ENCODE measurements at places on chromosomes 5 and 9.

- DNase-seq = no peak
These were observed 22.1 kb downstream of the XRCC4 start for GRCh38 chr5:83099445-83099844.

DNA sequence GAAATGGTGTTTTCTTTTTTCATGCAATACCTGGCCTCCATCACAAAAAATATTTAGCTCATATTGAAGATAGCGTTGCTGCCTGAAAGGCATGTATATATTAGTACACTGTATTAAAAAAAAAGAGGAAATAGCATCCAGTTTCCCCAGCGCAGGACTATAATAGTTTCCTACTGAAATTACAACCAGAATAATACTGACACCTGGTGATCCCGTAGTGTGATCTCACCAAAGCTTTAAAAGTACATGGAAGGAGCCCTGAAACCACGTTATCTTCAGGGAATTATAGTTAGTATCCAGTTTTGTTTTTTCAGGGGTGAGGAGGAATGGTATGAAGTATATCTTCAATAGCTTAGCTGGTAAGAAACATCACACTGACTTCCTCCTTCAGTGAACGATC lies 264.9 kb downstream of the CD180 start:
- no peak for DNase-seq

GRCh38 chr5:14465776-14466175 lies 115.8 kb upstream of the OTULINL start:
- no peak for DNase-seq

DNA sequence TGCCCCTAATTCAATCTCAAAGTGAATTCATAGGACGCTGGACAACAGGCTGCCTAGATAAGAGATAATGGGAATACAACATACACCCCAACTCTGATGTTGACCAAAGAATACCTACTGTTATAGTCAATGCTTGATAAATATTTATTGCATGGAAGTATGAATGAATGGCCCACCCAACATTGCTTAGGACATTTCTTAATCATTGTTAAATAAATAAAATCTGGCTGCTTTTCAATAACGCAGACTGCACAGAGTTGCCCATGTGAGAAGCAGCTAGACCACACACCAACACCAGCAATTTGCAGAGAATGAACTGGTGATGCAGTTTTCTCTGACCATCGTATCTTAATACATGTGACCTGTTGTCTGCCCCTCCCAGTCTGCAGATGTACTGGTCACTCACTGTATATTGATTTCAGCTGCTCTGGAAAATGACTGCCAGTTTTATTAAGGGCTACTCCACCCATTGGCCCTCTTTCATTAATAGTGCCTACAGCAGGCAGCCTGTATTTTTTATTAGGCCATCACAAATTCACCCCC lies 236.2 kb upstream of the WWC1 start:
- no peak for DNase-seq

GRCh38 chr5:128334010-128334716 lies 203.9 kb downstream of the FBN2 start:
- no peak for DNase-seq

DNA sequence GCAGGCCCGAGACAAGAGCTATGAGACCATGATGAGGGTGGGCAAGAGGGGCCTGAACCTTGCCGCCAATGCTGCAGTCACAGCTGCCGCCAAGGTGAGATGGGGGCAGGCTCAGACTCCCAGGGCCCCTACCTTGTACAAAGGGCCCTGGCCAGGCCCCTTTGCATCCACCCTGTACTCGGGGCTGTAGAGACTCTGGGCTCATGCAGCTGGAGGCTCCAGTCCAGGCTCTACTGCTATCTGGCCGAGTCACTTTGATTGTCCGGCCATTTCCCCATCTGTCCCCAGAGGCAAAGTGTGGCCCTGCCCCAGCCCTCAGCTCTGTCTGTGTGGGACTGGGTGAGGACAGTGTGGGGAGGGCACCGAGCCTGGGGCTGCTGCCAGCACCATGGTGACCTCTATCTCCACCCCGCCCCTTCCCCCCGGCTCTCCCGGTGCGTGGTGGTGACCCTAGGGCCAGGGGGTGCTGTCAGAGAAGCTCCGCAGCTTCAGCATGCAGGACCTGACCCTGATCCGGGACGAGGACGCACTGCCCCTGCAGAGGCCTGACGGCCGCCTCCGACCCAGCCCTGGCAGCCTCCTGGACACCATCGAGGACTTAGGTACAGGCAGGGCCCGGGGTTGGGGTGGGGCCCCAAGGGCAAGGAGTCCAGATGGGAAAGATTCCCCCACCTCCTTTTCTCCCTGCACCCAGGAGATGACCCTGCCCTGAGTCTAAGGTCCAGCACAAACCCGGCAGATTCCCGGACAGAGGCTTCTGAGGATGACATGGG lies 6.1 kb downstream of the REEP2 start:
- no peak for DNase-seq

DNA sequence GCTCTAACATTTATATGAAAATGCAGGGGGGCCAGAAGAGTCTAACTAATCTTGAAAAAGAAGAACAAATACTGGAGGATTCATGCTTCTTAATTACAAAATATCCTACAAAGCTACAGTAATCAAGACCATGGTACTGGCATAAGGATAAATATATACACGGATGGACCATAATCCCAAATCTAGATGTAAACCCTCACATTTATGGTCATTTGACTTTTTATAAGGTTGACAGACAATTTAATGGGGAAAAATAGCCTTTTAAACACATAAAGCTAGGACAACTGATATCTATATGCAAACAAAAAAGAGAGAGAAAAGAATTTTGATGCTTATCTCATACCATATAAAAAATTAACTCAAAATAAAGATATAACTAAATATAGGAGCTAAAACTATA lies 55.9 kb downstream of the YIPF5 start:
- no peak for DNase-seq

GRCh38 chr5:158841481-158842276 lies 258.0 kb downstream of the EBF1 start:
- no peak for DNase-seq

- DNase-seq = no peak
These were observed 165.5 kb downstream of the OLFM1 start for GRCh38 chr9:135252980-135253304.

DNA sequence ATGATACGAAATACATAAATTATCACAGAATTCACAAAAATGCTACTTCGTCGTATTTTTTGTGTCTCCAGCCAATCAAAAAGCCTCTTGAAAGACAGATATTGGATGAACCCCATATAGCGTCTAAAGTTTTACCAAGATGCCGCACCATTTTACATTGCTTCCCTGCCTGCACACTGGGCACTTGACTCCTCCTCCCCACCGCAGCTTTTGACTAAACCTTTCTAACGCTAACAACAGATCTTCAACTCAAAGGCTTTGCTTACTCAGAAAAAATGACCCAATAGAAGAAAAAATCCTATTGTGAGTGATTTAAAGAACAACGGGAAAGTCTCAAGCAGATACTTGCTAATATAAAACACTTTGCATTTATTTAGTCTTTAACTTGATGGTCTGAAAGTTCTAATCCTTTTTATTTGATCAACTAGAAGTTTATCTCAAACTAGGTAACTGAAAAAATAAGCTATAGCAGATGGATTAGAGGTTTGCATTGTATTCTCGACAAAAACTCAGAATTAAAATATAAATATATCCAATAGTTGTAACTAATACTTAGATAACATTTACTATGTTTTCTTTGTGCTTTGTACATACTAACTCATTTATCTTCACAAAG lies 609.1 kb upstream of the DMAC1 start:
- DNase-seq = no peak

GRCh38 chr9:134689321-134690181 lies 47.9 kb downstream of the COL5A1 start:
- peak; percentile 37 for DNase-seq

DNA sequence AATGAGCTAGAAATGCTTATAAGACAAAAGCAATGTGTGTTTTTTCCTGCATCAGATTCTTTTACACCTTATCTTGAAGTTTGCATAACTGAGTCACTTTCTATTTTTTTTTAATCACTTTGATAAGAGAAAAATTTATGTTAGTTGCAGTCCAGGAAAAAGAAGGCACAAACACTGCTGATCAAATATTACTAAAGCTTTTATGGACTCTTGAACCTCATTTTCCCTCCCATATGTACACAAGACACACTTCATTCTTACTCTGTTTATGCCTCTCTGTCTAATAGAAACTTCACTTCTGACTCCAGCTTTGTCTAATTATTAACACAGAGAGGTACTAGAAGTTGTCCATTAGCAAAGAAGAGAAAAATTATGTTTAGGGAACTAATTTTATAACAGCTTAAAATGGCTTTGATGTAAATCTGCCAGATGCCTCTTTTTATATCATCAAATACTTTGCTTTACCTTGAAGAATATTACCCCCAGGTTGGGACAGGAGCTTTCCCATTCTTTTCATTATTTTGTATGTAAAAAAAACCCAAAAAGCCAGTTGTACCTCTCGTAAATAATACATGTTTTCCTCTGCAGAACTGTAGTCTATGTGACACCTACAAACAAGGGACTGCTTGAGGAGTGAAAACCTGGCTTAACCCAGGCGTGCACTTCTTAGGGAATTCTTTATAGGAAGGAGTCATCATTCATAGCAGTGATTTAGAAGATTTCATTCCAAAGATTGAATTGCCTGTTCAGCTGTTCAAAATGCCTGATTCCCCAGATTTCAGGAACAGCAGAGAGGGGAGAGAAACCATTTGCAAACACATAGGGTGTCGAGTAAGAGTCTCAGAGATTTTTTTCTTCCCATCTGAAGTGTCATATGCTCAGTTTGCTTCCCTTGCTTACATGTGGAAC lies 72.6 kb downstream of the DAPK1 start:
- no peak for DNase-seq

DNA sequence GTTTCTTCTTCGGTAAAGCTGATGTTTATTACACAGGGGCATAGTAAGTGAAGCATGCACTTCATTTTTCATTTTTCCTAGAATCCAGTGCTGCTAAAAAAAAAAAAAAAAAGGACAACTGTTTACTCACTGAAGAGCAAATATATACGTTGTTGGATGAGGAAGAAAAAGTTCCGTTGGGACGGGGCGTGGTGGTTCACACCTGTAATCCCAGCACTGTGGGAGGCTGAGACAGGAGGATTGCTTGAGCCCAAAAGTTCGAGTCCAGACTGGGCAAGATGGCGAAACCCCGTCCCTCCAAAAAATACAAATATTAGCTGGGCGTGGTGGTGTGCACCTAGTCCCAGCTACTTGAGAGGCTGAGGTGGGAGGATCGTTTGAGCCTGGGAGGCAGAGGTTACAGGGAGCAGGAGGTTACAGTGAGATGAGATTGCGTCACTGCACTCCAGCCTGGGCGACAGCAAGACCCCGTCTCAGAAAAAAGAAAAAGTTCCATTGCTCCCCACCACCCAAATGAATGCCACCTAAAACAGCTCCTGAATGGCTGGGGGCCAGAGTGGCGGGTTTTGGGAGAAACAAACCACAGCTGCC lies 60.1 kb upstream of the GNE start:
- no peak for DNase-seq

- DNase-seq = no peak
These were observed 388.4 kb upstream of the PTGER4 start for GRCh38 chr5:40291338-40291737.

GRCh38 chr5:110803467-110804326 lies 64.9 kb downstream of the SLC25A46 start:
- DNase-seq = no peak

- DNase-seq = no peak
These were observed 27.0 kb upstream of the IFNB1 start for GRCh38 chr9:21104787-21105186.

GRCh38 chr5:7418276-7418675 lies 22.3 kb downstream of the ADCY2 start:
- DNase-seq = no peak

GRCh38 chr9:88706193-88707113 lies 171.5 kb downstream of the NXNL2 start:
- no peak for DNase-seq

DNA sequence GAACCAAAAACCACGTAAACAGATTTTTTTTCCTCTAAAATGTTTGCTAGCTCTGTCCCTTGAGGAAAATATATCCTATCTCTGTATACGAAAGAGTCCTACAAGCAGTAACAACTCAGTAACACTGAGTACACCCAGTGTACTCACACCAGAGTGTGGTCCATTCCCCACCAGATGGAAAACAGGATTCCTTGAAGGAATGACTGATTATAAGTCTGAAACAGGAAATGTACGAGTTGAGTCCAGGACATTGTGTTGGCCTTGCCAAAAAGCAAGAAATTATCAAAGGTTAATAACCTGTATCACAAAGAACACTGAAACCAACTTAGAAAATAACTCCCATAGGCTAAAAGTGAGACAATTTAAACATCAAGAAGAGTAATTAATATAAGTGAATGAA lies 20.4 kb downstream of the GOLPH3 start:
- no peak for DNase-seq

DNA sequence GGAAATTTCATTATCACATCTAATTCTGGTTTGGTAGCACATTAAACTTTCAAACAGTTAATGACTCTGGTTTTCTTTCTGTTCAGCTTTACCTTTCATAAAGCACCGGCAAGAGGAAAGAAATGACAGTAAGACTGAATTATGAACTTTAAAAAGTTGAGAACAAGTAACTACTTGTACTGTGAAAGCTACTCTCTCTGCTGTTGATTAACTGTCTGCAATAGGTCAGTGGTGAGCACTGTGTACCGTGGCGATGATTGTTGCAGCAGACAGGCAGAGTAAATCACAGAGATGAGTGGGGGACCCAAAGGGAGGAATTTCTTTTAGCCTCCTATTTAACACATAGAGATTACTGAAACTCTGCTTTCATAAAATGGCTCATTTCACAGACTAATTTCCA lies 74.0 kb upstream of the MEF2C start:
- DNase-seq = no peak

GRCh38 chr9:125617087-125617486 lies 89.9 kb downstream of the MAPKAP1 start:
- DNase-seq = no peak

DNA sequence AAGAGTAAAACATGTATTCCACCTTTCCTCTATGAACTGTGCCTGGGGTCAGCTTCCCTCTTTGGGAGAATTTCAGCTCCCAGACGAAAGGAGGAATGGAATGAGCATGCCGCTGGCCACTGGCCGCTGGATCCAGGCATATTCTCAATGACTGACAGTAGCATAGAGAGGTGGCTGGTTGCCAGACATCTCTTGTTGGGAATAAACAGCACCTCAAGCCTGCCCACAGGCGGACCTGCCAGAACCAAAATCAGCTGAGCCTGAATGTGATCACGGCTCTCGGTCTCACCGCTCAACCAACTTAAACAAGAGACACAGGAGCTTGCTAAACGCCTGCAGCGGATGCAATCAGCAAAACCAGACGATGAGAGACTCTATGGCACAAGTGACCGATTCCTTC lies 20.6 kb downstream of the TBC1D9B start:
- no peak for DNase-seq

- DNase-seq = no peak
These were observed 42.8 kb downstream of the TIMD4 start for GRCh38 chr5:156920042-156920860.
